GM12892 (cell line): ENCODE measurements at places on chromosomes 1 and 21.

DNA sequence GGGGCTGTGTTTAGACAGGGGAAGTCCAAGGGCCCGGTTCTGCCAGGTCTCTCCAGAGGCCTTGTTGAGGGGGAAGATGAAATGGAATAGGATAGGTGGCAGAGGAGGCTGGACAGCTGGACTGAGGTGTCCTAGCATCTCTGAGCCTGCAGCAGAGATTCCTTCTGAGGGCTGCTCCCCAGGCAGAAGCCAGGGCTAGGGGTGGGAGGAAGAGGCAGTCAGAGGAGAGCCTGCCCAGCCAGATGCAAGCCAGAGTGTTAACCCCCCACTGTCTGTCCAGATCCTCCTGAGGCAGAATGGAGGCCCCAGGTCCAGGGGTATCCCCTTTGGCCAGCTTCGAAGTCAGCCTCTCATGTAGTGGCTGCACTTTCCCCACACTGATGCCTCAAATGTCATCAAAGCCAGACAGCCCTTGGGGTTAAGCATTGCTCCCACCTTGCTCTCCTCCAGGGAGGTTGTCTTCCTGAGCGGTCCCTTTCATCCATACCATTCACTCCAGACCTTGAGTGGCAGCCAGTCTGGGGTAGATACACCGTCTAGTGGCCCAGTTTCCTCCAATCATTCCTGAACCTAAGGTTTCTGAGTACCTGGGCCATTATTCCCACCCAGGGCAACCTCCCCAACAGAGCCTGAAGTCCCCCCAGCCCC lies 1.7 kb downstream of the CSF1 start:
- DNase-seq: no peak

DNA sequence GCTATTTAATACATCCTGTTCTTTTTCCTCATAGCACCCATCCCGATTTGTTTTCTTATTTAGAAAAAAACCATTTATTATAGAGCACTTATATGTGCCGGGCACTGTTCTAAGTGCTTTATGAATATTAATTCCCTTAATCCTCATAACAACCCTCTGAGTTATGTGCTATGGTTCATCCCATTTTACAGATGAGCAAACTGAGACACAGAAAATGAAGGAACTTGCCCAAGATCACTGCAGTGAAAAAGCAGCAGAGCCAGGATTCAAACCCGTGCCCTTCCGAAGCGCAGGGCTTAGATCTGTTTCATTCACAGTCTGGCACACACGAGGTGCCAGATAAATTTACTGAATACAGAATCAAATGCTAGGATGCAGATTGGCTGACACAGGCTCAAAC lies 85.1 kb upstream of the ZC3H12A start:
- DNase-seq: no peak

DNA sequence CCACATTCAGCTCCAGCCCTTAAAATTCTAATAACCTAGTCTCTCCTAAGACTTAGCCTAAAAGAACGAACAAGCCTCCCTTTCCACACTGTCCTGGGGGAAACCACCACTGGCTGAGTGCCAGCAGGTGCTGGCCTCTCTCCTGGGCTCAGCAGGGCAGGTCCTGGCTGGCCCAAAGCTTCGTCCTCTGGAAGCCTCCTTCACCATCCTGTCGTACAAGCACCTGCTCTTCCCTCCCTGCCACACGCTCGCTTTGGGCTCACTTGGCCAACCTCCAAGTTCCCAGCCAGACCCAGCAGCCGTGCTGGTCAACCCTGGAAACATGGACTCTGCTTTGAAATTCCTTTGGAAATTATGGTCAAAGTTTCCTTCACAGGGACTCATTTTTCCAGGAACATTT lies 58.2 kb upstream of the SLC25A33 start:
- no peak for DNase-seq

- no peak for DNase-seq
Measured at GRCh38 chr1:8147956-8148355, 121.8 kb upstream of the ERRFI1 start.

- no peak for DNase-seq
Measured at GRCh38 chr1:11384170-11384554, 94.8 kb upstream of the DISP3 start.

- DNase-seq: no peak
Measured at GRCh38 chr1:50971748-50972305, 1.8 kb downstream of the CDKN2C start.

- peak; percentile 61 for DNase-seq
Measured at GRCh38 chr21:43921979-43922945, 57.2 kb downstream of the AGPAT3 start.

- no peak for DNase-seq
Measured at GRCh38 chr21:44871576-44872269, 1.8 kb downstream of the PTTG1IP start.

- no peak for DNase-seq
Measured at GRCh38 chr1:89487972-89488371, 36.7 kb upstream of the LRRC8B start.

DNA sequence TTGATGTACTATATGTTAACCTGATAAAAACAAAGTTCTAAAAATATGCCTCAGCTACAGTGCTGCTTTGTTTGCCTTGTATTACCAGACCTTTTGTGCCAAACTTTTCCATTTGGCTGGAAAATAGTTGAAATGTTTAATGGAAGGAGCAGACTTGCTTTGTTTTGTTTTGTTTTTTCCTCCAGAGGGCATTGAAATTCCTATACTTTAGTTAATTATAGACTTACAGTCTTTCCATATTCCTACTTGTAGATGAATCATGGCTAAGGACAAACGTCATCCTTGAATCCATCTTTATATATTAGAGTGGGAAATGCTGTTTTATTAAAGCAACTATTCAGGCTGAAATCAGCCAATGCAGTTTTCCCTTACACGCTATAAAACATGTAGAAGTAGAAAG lies 6.7 kb downstream of the CAP1 start:
- no peak for DNase-seq

DNA sequence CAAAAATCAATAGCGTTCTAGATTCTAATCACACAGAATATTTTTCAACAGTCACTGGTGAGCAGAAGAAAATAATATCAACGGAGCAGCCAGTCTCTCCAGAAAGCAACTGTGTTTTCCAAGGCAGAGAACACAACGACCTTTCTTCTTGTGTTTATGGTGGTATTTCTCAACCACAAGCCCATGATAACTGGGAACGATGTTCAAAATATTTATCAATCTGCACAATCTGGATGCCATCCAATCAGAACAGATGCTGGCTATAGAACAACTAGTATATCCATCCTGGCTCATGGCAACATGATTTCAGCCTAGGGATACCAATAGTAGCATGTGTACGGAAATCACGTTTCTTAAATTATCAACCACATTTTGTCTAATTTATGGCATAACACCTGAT lies 162.7 kb upstream of the RUNX1 start:
- DNase-seq: no peak

DNA sequence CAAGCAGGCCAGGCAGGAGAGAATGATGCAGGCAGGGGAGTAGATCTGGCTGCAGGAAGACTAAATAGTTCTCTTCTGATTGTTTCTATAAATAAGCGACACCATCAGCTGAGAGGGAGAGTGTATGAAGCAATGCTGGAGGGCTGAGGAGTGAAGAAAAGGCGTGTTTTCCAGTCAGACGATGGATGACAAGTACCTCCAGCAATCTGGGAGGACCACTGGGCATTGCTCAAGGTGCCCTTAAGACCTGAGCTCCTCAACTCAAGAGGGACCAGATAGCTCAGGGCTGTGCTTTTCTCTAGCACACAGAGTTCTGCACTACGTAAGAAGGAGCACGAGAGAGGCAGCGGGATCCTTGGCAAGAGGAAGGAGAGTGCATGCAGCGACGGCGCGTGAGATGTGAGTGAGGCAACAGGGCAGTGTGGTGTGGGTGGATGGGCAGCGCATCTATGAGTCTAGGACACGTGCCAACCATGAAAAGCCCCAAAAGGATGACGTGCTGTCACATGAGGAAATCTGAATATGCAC lies 36.0 kb downstream of the PABPC4 start:
- no peak for DNase-seq

DNA sequence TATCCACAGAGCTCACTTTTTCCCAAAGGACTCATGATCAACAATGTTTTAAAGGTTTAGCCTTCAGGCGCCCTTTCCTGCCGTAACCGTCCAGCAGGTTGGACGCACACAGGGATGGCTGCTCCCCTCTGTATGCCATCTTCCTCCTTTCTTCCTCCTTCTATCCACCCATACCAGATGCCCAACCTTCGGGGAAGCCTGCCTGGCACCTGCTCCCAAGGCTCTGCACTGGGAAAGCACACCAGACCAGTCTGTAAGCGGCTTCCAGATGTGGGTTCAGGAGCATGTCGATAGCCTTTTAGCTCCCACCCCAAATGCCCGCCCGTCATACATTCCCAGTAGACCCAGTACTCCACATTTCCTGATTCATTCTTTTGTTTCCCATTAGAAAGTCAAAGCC lies 52.9 kb downstream of the STUM start:
- DNase-seq: no peak

DNA sequence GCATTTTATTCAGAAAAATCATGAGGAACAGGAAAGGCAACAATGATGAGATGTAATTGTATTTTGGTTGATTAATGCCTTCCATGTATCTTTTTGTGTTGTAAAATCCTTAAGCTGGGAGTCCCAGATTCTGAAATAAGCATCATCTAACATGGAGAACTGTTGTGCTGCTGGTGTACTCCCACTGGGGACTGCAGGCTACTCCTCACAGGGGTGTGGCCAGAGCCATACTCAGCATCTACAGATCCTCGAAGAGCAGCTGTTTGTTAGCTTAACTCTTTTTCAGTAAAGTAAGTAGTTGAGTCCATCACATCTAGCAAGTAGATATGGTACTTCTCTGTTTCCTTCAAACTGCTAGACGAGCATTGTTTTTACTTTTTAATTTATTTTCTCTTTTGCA lies 358.0 kb downstream of the BRINP3 start:
- no peak for DNase-seq

DNA sequence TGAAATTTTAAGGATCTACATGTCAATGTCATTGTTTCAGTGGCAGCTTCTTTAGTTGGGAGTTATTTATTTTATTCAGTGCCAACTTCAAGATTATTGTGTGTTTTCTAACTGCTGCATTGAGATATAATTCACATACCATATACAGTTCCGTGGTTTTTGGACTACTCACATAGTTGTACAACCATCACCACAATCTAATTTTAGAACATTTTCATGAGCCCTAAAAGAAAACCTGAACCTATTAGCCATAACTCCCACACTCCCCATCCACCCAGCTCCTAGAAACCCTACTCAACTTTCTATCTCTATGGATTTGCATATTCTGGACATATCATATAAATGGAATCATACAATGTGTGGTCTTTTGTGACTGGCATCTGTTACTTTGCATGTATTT lies 220.0 kb downstream of the LRRC40 start:
- DNase-seq: no peak

DNA sequence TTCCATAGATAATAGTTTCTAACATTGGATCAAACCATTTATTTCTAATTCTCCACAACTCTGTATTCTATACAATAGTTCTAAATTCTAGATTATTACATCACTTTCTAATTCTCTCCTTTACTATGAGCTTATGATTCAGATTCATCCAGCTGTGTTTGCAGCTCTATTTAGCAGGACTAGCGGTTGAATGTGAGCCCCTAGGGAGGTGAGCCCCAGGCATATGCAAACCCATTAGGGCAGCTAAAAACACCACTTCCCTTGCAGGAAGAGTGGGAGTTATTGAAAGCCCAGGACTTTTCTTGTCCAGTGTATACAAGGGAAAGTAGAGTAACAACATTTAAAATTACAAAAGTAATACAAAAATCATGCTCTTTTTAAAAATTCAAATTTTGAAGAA lies 56.9 kb downstream of the KRTAP19-8 start:
- DNase-seq: no peak

- no peak for DNase-seq
Measured at GRCh38 chr1:46184920-46185658, 8.8 kb upstream of the P3R3URF start.

GRCh38 chr1:170749959-170750358 lies 86.0 kb downstream of the PRRX1 start:
- no peak for DNase-seq

DNA sequence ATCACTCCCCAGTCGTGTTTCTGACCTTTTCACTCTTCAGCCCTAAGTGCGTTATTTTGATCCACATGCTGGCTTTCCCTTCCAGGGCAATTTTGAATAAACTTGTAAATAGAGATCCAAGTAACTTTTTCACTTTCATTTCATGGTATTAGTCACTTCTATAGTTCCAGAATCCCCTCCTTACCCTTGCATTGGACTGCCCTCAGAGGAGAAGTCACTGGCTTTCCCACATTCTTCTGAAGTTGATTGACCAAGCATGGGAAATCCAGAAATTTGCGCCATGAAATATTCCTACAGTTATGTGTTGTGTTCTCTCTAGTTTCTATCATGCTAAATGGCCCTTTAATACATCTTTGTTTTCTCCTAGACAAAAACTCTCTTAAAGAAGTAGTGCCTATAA lies 177.3 kb upstream of the GORAB start:
- DNase-seq: no peak

DNA sequence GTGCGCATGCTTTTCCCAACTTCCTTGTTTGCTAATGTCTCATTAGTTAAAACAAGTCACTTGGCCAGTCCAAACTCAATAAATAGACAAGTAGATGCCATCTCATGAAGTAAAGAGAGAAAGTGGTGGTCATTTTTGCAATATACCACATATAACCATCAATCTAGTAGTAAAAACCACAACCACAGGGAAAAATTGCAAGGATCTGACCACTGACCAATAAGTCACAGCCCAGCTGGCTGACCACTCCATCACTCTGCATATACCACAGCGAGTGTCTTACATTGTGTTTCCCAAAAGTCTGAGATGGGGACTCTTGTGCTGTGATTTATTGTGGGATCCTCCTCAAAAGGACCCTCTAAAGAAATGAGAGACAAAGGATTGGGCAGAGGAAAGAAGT lies 76.0 kb downstream of the FH start:
- DNase-seq: no peak

DNA sequence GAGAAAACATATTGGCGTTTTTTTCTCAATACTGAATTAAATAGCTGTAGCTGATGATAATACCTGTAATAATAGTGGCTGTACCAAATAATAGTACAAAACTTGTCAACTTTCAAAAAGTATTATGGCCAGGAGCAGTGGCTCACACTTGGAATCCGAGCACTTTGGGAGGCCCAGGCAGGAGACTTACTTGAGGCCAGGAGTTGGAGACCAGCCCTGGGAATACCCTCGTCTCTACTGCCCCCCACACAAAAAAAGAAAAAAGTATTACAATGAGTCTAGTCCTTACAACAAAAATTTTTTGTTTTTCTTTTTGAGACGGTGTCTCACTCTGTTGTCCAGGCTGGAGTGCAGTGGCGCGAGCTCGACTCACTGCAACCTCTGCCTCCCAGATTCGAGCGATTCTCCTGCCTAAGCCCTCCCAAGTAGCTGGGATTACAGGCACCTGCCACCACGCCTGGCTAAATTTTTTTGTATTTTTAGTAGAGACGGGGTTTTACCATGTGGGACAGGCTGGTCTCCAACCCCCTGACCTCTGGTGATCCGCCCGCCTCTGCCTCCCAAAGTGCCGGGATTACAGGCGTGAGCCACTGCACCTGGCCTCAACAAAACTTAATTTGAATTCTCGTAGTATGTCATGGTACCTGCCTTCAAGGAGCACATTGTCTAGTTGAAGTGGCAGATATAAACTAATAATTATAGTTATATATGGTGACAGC lies 1.4 kb downstream of the RBBP4 start:
- no peak for DNase-seq

GRCh38 chr1:181412746-181413145 lies 70.6 kb upstream of the CACNA1E start:
- no peak for DNase-seq
